T-helper 17 cell (primary cell): ENCODE measurements at places on chromosomes 6 and 20.

DNA sequence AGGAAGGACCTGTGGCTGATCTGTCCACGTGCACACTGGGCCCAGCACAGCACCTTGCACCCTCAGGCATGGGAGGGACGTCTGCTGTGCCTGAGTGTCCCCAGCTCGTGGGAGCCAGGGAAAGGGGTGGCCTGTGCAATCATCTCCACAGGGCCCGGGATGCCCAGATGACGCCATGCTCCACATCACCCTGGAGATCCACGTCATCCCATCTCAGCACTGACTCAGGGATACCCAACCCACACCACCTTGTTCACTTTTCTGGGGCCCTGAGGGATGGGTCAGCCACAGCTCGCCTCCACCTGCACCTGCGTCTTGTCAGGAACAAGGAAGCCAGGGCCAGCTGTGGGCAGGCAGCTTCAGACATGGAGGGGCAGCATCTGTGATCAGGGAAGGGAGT is 48.2 kb downstream of the RAB44 start:
- DNase-seq, result no peak

DNA sequence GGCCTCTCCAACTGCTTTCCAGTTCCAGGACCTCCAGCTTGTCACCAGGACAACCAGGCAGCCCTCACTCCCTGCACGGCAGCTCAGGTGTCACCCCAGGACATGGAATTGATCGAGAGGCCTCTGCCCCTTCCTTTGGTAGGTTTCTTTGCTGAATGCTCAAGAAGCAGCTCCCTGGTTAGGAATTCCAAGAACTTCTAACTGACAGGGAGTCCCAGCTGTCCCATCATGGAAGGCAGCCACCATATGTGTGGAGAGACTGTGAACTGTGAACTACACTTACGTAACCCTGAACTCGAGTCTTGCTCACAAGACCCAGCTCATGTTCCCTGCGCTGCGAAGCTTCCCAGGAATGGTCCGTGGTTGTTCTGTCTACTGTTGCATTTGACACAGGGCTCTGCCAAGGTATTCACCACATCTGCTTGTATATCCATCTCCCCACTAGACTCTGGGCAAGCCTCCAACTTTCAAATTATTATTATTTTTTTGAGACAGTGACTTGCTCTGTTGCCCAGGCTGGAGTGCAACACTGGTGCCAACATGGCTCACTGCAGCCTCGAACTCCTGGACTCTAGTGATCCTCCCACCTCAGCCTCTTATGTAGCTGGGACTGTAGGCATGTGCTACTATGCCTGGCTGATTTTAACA is 35.7 kb downstream of the MGME1 start:
- DNase-seq, result no peak

- no peak for DNase-seq
These were observed 188.1 kb upstream of the VGLL2 start for GRCh38 chr6:117077300-117077699.

- DNase-seq, result no peak
These were observed 37.7 kb downstream of the FRK start for GRCh38 chr6:116022841-116023445.

- DNase-seq, result no peak
These were observed 75.1 kb upstream of the MC3R start for GRCh38 chr20:56173438-56173837.

- no peak for DNase-seq
These were observed 9.1 kb downstream of the BCL2L1 start for GRCh38 chr20:31713312-31714273.

DNA sequence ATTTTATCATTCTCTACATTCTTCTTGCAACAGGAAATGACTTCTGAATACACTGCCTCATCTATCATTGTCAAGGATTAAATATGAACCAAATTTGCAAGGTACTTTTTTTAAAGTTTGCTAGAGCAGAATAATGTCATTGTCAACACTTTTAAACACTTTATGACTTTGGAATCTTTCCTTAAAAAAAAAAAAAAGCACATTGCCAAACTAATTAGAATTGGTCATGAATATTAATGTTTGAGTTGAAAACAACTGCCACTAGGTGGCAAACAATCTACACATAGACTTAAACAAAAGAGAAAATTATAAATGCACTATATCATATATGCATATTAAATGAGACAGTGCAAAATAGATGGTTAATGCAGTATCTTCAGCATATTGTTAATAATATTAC is 32.5 kb upstream of the TMEM244 start:
- no peak for DNase-seq

DNA sequence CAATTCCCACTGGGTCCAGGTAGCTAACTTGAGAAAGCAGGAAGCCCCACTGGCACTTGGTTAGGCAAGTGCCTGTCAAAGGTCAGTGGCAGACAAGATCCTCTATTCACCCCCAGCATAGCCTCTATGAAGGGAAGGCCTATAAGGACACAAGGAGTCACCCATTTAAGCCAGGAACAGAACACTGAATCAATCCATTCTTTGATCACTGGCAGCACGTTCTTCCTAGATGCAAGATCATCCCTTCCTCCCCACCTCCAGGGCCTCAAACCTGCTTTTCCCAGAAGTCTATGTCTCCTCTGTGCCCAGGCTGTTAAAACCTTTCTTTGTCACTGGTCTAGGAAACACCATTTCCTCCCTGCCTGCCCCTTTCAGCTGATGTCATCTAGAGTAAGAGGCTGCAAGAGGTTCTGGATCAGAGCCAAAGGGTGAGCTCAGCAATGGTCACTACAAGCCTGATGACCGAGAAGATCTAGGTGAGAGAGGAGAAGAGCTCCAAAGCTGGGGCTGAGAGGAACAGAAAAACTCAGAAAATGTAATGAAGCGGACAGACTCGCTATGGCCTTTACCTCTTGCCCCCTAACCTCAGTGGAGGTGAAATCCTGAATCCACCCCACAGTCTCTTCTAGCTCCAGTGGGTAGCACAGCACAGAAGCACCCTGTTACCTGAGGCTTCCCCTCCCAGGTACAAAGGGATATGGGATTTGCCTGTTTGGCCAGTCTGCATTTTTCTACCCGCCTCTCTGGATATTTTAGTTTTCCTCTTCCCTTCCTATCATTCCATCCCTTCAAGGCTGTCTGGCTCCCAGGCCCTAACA is 1.8 kb downstream of the GTPBP2 start:
- no peak for DNase-seq

GRCh38 chr6:40685862-40686261 is 98.7 kb upstream of the LRFN2 start:
- no peak for DNase-seq

DNA sequence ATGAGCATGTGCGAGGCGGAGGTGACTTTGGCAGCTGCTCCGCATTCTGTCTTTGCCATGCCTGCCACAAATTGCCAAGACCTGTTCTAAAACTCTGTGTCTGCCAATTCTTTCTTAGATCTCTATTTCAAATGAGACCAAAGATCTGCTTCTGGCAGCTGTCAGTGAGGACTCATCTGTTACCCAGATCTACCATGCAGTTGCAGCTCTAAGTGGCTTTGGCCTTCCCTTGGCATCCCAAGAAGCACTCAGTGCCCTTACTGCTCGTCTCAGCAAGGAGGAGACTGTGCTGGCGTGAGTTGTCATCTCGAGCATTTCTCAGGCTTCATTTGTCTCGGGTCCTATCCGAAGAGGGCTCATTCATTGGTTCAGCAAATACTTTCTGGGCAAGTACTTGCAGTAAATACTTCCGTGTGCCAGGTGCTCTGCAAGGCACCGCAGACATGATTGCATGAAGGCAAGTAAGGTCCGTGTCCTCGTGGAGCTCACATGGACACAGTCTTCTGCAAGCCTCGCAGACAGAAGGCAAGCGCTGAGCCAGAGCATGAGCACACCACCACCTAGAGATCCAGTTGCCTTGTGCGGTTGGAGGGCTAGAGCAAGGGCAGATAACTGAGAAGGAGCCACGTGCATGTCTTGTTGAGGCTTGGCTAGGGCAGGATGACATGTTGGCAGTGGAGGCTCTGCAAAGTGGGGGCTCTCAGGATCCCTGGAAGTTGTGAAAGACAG is 19.7 kb upstream of the MROH8 start:
- no peak for DNase-seq

- no peak for DNase-seq
These were observed 127.2 kb downstream of the CD109 start for GRCh38 chr6:73823046-73823735.

- DNase-seq, result no peak
These were observed 34.6 kb downstream of the HDAC2 start for GRCh38 chr6:113936093-113936934.

DNA sequence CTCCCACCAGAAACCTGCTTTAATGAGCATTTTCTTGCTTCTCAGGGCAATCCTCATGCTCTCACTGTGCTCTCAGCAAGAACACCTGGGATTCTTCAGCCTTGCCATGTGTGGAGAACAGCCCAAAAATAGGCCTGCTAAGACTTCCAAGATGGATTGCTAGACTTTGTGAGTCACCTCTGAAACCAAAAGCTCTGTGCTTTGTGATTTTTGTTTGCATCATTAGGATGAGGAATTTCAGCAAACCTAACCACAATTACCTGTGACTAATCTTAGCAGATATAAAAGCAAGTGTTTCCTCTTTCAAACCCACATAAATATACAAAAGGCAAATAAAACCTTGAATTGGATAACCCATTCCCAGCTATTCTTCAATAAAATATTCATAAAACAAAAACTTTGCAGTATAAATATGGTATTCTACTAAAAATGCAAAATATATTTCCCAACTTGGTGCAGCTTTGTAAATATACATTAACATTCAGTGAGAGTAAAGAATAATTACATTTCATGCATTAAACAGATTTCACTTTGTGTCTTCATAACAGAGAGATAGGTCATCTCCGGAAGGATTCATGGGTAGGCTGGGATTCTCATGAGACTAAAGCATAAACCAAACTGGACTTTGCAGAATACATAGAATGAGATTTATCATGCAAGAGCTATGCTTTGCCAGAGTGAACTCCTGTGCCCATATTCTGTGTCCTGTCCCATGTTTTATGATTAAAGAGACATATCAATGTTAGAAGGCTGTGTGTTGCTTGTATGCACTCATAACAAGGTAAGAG is 33.5 kb downstream of the TPBG start:
- no peak for DNase-seq

- DNase-seq, result no peak
These were observed at the start of gene MACROD2 for GRCh38 chr20:13995086-13995665. Gene MACROD2 (plus strand): TSS chr20:13995516.

- DNase-seq, result no peak
These were observed 302.6 kb upstream of the ARID1B start for GRCh38 chr6:156474507-156475120.

- DNase-seq, result no peak
These were observed 50.0 kb upstream of the NOX3 start for GRCh38 chr6:155505608-155505989.

DNA sequence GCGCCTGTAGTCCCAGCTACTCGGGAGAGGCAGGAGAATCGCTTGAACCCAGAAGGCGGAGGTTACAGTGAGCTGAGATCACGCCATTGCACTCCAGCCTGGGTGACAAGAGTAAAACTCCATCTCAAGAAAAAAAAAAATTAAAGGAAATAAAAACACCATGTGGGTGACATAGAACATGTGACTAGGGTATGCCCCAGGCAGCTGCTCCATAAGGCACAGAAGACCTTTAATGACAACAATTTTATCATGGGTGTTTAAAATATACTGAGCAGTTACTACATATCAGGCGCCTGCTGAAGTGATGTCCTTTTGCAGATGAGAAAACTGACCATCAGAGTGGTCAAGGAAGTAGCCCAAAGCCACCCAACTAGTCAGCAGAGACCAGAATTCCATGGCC is 8.0 kb downstream of the PEDS1 start:
- no peak for DNase-seq

- no peak for DNase-seq
These were observed 17.7 kb downstream of the SNX9 start for GRCh38 chr6:157840776-157841175.

DNA sequence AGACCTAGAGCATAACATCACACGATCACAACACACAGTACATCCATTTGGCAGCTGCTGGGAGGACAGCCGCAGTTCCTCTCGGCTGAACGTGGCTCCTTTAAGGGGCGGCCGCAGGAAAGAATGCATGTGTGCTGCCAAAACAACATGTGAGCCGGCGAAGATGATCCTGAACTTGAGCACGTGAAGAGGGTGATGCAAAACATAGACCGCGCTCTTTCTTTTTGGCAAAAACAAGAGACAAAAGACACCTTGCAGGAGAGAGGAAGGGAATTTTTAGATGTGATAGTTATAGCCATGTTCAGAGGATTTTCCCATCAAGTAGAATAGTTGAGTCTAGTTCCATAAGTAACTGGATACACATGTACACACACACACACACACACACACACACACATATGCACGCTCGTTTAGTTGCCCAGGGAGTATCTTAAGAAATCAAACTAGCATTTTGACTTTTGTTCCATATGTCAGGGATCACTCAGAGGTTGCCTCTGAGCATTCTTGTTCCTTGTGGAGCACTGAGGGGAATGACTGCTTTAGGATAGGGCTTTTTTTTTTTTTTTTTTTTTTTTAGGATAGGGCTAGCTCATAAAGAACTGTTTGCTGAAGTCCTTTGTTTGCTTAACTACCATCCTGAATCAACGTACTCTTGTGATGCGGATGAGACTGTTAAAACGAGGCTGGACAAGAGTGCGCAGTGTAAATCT is 21.7 kb upstream of the RANBP9 start:
- DNase-seq, result no peak

- no peak for DNase-seq
These were observed 41.0 kb downstream of the ZNF292 start for GRCh38 chr6:87196275-87196842.

DNA sequence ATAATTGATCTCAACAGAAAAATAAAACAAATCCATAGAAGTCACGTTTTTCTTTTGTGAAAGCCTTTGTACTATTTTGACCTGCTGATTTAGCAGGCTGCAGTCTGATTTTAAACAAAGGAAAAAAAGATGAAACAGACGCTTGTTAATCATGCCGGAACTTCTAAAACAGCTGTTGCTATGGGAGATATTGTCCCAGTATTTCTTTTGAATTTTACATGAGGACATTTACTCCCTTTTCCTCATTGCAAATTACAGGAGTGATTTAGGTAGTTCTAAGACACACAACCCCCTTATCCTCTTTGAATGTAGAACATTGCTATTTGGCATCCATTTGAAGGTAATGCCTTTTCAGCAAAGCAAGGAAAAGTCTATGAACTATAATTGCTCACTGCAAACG is 416.1 kb downstream of the BCKDHB start:
- no peak for DNase-seq

GRCh38 chr6:161195386-161195785 is 78.5 kb downstream of the AGPAT4 start:
- DNase-seq, result no peak

- no peak for DNase-seq
These were observed 217.6 kb upstream of the FOXQ1 start for GRCh38 chr6:1094306-1094705.

DNA sequence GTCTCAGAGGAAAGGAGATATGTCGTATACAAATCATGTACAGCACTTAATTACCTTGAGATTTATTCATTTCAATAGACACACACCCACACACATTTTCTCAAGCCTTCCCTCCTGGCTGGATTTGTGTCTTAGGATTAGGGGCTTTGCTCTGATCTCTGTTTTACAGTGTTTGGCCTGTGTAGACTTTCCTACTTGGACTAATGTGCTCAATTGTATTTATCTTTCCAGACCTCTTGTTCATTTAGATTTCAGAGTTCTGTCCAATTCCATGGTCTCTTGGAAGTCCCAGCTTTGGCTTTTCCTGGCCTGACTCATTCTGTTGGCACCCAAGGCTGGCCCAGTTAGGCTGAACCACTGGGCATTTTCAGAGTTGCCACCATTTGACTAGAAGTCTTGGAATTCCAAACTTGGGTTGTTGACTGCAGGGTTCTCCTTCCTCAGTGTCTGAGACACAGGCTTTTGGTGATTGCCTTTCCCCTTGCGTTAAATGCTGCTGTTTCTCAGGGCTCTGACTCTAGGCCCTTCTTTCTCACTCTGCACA is 8.9 kb upstream of the RFPL4B start:
- no peak for DNase-seq
